Naive B cell (primary cell): ENCODE measurements at places on chromosomes 2 and 18. TPM values are rescaled to one million over a fixed set of nuclear protein-coding genes. Genes with fewer than 3 reads are reported as not detected.

Gene TGFA
- polyA plus RNA-seq = not detected

Gene ALLC
- not detected for polyA plus RNA-seq

Gene OTOS
- polyA plus RNA-seq = not detected

Gene RAD51AP2
- polyA plus RNA-seq = not detected

DNA sequence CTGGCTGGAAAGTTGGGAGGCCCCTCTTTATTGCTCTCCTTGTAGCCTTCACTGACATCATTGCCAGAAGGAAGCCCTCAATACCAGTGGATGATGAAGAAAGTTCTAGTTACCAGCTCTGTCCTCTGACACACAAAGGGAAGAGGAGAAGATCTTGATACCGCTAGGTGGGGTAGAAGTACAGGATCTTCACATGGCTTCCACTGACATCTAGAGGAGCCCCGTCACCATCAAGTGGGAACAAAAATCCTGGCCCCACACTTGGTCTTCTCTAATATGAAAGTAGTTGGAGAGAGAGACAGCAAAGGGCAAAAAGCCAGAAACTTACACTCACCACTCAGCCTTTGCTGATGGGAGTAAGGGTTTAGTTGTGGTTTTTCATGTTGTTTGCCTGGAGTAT lies 12.4 kb downstream of the XIRP2 start:
- H3K27ac ChIP-seq = no peak overlapping the region
- H3K36me3 ChIP-seq = no peaks in the 10 kb centered on the region
- H3K4me1 ChIP-seq = no peaks in the 10 kb centered on the region
- H3K4me3 ChIP-seq = no peak overlapping the region
- DNase-seq = no peak
- no peaks in the 10 kb centered on the region for H3K27me3 ChIP-seq

DNA sequence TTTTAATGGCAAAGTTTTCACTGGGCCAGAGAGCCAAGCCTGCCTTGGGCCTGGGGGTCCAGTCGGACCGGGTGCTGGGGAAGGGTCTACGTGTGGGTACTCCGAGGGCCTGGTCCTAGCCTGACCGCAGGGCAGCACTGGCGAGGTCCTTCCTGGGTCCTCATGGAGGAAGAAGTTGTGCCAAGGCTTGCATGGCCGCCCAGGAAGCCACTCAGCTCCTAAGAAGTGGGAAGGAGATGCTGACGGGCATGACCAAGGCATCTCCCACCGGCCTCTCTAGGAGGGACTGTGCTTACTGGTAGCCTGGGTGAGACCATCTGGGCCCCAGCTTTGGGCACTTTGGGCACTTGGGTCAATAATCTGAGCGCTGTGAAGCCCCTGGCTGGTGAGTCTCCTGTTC lies 22.6 kb downstream of the CIB4 start:
- no peaks in the 10 kb centered on the region for H3K36me3 ChIP-seq
- no peak for DNase-seq
- H3K4me1 ChIP-seq = peaks cover 4% of the 10 kb centered on the region
- H3K27me3 ChIP-seq = peaks cover 13% of the 10 kb centered on the region
- no peak overlapping the region for H3K4me3 ChIP-seq

GRCh38 chr2:44269831-44270230 lies 5.4 kb upstream of the SLC3A1 start:
- H3K27ac ChIP-seq = no peak overlapping the region
- DNase-seq = no peak
- peaks cover 9% of the 10 kb centered on the region for H3K36me3 ChIP-seq
- no peak overlapping the region for H3K4me3 ChIP-seq
- H3K27me3 ChIP-seq = no peaks in the 10 kb centered on the region

GRCh38 chr2:197136452-197136851 lies 174.1 kb downstream of the ANKRD44 start:
- H3K4me1 ChIP-seq = peaks cover 91% of the 10 kb centered on the region
- H3K27me3 ChIP-seq = no peaks in the 10 kb centered on the region
- H3K4me3 ChIP-seq = peak overlapping the region; percentile 5
- H3K36me3 ChIP-seq = peaks cover 34% of the 10 kb centered on the region

GRCh38 chr2:209208211-209208610 lies 215.6 kb upstream of the MAP2 start:
- H3K36me3 ChIP-seq = no peaks in the 10 kb centered on the region
- H3K27me3 ChIP-seq = no peaks in the 10 kb centered on the region
- no peak overlapping the region for H3K4me3 ChIP-seq
- H3K27ac ChIP-seq = no peak overlapping the region

DNA sequence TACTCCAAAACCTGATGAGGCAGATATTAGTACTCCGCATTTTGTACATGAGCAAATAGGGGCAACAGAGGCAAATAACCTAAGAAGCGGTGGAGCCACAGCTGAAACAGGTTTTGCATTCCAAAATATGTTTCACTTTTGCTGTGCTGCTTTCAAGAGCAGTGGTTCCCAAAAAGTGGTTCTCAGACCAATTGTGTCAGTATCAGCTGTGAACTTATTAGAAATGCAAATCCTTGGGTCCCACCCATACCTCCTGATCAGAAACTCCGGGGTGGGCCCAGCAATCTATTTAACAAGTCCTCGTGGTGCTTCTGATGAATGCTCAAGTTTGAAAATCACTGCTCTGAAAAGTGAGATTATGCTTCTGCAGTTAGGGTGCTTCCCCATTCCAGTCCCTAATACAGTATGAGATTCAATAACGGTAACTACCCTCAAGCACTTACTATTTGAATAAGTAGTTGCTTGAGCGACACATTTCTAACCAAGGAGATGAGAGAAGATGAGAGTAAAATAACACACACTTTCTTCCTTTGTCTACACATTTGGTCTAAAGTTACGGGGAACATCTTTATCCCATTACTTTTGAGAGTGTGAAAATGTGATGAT lies 17.8 kb upstream of the TCF4 start:
- H3K36me3 ChIP-seq = no peaks in the 10 kb centered on the region
- no peaks in the 10 kb centered on the region for H3K4me1 ChIP-seq
- H3K27me3 ChIP-seq = no peaks in the 10 kb centered on the region
- H3K4me3 ChIP-seq = no peak overlapping the region

DNA sequence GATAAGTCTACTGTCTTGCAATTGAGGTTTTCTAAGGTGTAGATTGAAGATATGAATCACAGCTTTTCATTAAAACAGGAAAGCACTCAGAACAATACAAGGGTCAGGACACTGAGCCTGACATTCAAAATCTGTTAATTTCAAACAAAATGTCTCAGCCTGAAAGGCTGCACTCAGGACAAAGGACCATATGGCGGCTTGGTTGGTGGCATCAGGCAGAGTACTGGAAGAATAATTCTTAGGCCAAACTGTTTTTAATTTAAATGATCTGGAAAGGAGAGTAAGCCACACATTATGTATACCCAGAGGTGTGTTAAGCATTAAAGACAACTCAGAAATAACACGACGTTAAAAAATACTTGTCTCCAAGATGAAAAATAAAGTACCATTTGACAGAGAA lies 85.9 kb downstream of the SKA1 start:
- H3K27me3 ChIP-seq = peaks cover 9% of the 10 kb centered on the region
- H3K4me1 ChIP-seq = no peaks in the 10 kb centered on the region
- H3K4me3 ChIP-seq = no peak overlapping the region
- no peak overlapping the region for H3K27ac ChIP-seq
- H3K36me3 ChIP-seq = no peaks in the 10 kb centered on the region

GRCh38 chr18:22271030-22271429 lies 101.6 kb downstream of the GATA6 start:
- H3K27ac ChIP-seq = no peak overlapping the region
- no peak overlapping the region for H3K4me3 ChIP-seq
- peaks cover 8% of the 10 kb centered on the region for H3K36me3 ChIP-seq
- peaks cover 9% of the 10 kb centered on the region for H3K27me3 ChIP-seq
- no peak for DNase-seq

- H3K27ac ChIP-seq = no peak overlapping the region
- no peak overlapping the region for H3K4me3 ChIP-seq
- H3K36me3 ChIP-seq = peaks cover 29% of the 10 kb centered on the region
Observed at GRCh38 chr2:112547333-112547732, 5.1 kb downstream of the POLR1B start.

GRCh38 chr2:152585830-152586484 lies 131.3 kb downstream of the PRPF40A start:
- no peak overlapping the region for H3K4me3 ChIP-seq
- H3K36me3 ChIP-seq = no peaks in the 10 kb centered on the region
- H3K27ac ChIP-seq = no peak overlapping the region
- H3K27me3 ChIP-seq = no peaks in the 10 kb centered on the region
- no peak for DNase-seq

DNA sequence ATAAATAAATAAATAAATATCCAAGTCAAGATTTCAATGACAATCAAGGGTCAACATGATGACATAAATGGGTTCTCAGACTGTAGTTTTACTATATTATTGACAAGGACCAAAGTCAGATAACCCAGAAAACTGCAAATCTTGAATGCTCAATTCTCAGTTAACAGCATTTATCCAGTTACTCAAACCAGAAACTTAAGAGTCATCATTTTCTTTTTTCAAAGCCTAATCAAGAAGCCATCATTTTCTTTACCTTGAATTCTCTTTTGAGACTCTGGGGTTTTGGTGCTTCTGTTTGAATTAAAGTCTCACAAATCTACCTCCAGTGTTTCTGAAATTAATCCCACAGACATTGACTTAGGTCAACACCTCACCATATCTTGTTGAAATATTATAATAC lies 14.1 kb downstream of the TRMT61B start:
- H3K27me3 ChIP-seq = no peaks in the 10 kb centered on the region
- DNase-seq = no peak
- peaks cover 22% of the 10 kb centered on the region for H3K36me3 ChIP-seq
- H3K4me3 ChIP-seq = no peak overlapping the region

Gene CPO
- polyA plus RNA-seq = not detected

DNA sequence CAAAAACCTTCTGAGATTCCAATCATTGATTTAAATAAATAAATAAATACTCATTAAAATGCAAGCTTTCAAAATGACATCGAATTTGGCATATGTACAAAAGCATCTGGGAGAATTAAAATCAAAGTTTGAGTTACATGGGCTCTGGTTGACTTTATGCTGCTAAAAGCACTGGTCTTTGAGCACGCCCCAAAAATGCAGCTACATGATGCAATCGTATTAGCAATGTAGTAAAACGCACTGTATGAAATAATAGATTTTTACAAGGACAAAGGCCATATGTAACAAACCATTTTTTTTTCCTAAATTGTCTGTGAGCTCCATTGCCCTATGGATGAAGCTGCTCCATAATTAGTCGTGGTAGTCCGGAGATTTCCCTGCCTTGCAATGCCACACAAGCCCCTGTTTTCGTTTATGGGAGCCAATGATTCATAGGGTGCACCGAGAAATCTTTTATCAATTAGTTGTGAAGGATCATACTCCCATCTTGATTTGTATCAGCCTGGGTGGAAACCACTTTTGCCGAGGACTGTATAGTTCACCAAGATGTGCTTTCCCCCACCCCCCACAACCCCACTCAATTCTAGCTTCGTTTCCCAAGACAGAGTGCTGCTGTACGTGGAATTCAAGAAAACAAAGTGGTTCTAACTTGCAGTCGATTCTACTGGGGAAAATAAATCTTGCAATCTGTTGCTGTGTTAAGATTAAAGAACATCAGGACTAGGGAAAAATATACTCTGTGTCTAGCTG lies 268.4 kb downstream of the IRS1 start:
- H3K27me3 ChIP-seq = no peaks in the 10 kb centered on the region
- no peak overlapping the region for H3K4me3 ChIP-seq
- H3K27ac ChIP-seq = no peak overlapping the region
- H3K36me3 ChIP-seq = no peaks in the 10 kb centered on the region
- DNase-seq = no peak
- no peaks in the 10 kb centered on the region for H3K4me1 ChIP-seq

GRCh38 chr2:26940001-26940400 lies 30.4 kb upstream of the MAPRE3 start:
- peaks cover 23% of the 10 kb centered on the region for H3K27me3 ChIP-seq
- H3K27ac ChIP-seq = no peak overlapping the region
- H3K4me3 ChIP-seq = no peak overlapping the region
- no peak for DNase-seq
- no peaks in the 10 kb centered on the region for H3K36me3 ChIP-seq
- peaks cover 4% of the 10 kb centered on the region for H3K4me1 ChIP-seq

- no peaks in the 10 kb centered on the region for H3K27me3 ChIP-seq
- no peak for DNase-seq
- no peak overlapping the region for H3K4me3 ChIP-seq
- H3K4me1 ChIP-seq = no peaks in the 10 kb centered on the region
- no peak overlapping the region for H3K27ac ChIP-seq
- H3K36me3 ChIP-seq = peaks cover 40% of the 10 kb centered on the region
Observed at GRCh38 chr2:168770796-168771195, 31.6 kb upstream of the NOSTRIN start.

GRCh38 chr18:79914614-79915160 lies 36.8 kb downstream of the SLC66A2 start:
- no peak overlapping the region for H3K27ac ChIP-seq
- DNase-seq = no peak
- peaks cover 30% of the 10 kb centered on the region for H3K4me1 ChIP-seq
- H3K36me3 ChIP-seq = peaks cover 6% of the 10 kb centered on the region

Gene ASPRV1
- polyA plus RNA-seq = 0.32 TPM

GRCh38 chr2:134253117-134253704 lies 661 bp upstream of the MGAT5 start:
- peaks cover 86% of the 10 kb centered on the region for H3K4me1 ChIP-seq
- DNase-seq = no peak
- peak overlapping the region; percentile 93 for H3K27ac ChIP-seq
- H3K36me3 ChIP-seq = peaks cover 9% of the 10 kb centered on the region
- H3K4me3 ChIP-seq = peak overlapping the region; percentile 85

Gene DLGAP1
- polyA plus RNA-seq = not detected

Gene SH3RF3
- polyA plus RNA-seq = 0.66 TPM

Gene LIPG
- polyA plus RNA-seq = not detected

Gene VWC2L
- polyA plus RNA-seq = not detected

Gene PDE1A
- polyA plus RNA-seq = not detected

- peaks cover 26% of the 10 kb centered on the region for H3K4me1 ChIP-seq
- no peaks in the 10 kb centered on the region for H3K36me3 ChIP-seq
- no peak for DNase-seq
Observed at GRCh38 chr18:2536493-2536892, 34.8 kb downstream of the METTL4 start.

DNA sequence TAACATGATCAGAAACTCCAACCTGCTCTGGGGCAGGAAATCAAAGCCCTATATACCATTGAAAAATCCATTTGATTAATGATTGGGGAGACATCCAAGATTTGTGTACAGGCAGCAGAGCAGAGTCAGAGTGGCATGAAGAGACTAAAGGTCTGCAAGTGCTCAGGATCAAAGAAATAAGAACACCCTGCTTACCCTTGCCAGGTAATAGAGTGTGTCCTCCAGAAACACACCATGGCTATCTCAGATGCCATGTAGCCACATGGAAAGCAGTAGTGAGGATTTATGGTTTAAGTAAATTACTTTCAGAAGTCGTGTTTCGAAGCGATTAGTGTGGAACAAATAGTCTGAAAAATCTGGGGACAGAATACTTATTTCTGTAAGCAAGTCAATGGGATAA lies 592.9 kb downstream of the SUCLG1 start:
- DNase-seq = no peak
- H3K4me3 ChIP-seq = no peak overlapping the region
- H3K4me1 ChIP-seq = no peaks in the 10 kb centered on the region
- H3K27ac ChIP-seq = no peak overlapping the region

Gene PCARE
- not detected for polyA plus RNA-seq

Gene MEP1B
- polyA plus RNA-seq = not detected

GRCh38 chr2:29165362-29166241 lies 50.4 kb downstream of the CLIP4 start:
- no peaks in the 10 kb centered on the region for H3K27me3 ChIP-seq
- no peaks in the 10 kb centered on the region for H3K36me3 ChIP-seq
- no peak overlapping the region for H3K27ac ChIP-seq
- H3K4me1 ChIP-seq = no peaks in the 10 kb centered on the region
- no peak overlapping the region for H3K4me3 ChIP-seq
- DNase-seq = no peak

Gene CCL20
- not detected for polyA plus RNA-seq

GRCh38 chr18:62848946-62849345 lies 133.6 kb downstream of the PHLPP1 start:
- DNase-seq = no peak
- H3K4me1 ChIP-seq = peaks cover 5% of the 10 kb centered on the region
- no peak overlapping the region for H3K27ac ChIP-seq
- H3K36me3 ChIP-seq = no peaks in the 10 kb centered on the region
- no peaks in the 10 kb centered on the region for H3K27me3 ChIP-seq

Gene IL37
- polyA plus RNA-seq = not detected

Gene LRP2
- not detected for polyA plus RNA-seq

Gene LHCGR
- not detected for polyA plus RNA-seq
